ENCODE measurements at places on chromosomes 3 and 15.

DNA sequence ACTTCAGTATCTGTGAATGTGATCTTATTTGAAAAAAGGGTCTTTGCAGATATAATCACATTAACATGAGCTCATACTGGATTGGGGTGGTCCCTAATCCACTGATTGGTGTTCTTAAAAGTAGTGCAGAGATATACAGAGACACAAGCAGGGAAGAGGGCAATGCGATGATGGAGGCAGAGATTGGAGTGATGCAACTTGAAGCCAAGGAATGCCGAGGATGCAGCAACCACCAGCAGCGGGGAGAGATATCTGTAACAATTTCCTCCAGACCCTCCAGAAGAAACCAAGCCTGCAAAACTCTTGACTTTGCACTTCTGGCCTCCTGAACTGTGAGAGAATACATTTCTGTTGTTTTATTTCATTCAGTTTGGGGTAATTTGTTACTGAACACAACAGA lies 171.0 kb upstream of the MBNL1 start:
- DNase-seq = no peak

DNA sequence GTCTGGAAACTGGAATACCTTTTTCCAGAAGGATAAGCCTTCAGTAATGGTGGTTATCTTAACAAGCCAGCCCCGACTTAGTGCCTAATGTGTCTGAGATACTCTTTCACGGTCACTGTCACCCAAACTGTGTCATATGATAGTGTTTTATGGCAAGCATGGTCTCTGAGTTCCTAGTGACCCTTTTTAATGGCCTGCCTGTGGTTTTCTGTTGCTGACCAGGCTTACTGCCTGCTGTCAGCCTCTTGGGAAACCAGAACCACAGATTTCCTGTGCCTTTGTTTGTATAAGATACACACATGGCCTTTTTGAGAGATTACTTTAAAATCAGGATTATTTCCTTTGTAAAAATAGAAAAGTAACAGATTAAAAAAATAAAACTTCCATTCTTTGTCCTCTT lies 22.4 kb downstream of the HPS3 start:
- no peak for DNase-seq

DNA sequence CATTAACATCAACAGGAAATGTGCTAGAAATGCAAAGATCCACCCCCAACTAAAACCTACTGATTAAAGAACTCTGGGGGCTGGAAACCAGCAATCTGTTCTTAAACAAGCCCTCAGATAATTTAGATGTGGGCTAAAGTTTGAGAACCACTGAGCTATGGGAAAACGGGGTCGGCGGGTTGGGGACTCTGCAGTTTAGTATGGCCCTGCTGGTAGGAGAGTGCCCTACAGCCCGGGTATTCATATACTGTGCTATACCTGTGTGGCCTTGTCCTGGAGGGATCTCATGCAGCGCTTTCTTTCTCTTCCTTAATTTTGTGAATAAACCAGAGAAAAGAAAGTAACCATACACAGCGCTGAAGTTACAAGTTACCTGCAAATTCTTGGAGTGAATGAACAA lies 189.7 kb upstream of the GBE1 start:
- no peak for DNase-seq

DNA sequence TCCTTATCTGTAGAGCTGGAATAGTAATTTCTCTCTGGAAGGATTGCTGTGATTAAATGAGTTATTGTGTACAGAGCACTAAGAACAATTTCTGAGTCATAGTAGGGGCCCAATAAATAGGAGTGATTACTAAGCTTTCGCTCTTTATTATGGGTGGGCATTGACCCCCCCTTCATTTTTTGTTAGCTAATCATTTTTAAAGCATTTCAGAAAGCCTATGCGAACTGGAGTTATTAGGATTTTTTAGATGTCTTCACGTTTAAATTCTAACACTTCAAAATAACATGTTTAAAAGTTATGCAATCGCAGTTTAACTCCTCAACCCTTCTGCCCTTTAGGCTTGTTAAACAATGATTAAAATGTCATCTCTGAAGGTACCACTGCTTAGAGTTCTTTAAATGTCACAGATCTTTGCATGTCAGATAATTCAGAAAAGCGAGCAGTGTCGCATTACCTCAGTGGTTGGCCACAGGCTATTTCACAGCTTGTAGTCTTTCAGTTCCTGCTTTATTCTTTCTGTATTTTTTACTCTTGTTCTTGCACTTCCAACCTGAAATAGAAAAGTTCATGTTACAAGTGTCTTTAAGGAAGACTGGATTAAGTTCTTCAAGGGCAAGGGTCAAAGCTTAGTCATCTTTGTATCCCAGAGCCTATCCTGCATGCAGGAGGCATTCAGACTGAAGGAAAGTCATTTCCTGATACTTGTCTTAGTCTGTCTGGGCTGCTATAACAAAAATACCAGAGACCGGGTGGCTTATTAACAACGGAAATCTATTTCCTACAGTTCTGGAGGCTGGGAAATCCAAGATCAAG lies 102.9 kb downstream of the FNDC3B start:
- no peak for DNase-seq

DNA sequence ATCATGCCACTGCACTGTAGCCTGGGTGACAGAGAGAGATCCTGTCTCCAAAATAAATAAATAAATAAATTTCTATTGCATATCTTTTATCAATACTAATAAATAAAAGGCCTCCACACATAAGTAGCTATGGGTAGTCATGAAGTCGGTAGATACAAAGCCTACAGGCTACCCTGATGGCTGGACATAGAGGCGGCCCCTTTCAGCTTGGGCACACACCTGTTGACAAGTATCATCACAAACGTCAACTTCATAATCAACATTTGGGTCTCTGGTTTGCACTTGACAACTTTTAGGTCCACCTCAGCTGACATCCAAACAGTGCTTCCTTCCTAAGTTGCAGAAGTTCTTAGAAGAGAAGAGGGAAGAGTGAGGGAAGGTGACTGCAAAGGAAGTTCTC lies 53.4 kb downstream of the ITGA11 start:
- no peak for DNase-seq

- DNase-seq = no peak
Measured at GRCh38 chr3:50624634-50625033, 7.7 kb downstream of the MAPKAPK3 start.

GRCh38 chr3:138937690-138938055 lies 9.3 kb downstream of the FOXL2 start:
- no peak for DNase-seq

DNA sequence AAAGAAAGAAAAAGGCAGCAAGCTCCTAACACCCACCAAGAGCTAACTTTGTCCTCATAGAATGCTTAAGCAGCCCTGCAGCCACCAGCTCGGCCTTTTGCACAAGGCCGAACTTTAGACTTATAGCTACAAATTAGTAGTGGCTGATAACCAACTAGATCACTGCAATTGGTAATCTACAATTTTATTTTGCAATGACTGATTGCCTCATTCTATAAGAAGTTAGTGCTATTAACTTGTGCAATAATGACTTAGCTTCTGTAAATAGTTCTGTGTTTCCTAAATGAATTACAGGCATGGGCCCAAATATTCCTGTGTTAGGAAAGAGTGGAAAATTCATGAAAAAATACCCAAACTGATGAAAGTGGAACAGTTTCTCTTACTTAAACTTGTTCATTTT lies 284.8 kb upstream of the CFAP20DC start:
- no peak for DNase-seq

- no peak for DNase-seq
Measured at GRCh38 chr15:25737218-25737643, 125.9 kb downstream of the ATP10A start.

DNA sequence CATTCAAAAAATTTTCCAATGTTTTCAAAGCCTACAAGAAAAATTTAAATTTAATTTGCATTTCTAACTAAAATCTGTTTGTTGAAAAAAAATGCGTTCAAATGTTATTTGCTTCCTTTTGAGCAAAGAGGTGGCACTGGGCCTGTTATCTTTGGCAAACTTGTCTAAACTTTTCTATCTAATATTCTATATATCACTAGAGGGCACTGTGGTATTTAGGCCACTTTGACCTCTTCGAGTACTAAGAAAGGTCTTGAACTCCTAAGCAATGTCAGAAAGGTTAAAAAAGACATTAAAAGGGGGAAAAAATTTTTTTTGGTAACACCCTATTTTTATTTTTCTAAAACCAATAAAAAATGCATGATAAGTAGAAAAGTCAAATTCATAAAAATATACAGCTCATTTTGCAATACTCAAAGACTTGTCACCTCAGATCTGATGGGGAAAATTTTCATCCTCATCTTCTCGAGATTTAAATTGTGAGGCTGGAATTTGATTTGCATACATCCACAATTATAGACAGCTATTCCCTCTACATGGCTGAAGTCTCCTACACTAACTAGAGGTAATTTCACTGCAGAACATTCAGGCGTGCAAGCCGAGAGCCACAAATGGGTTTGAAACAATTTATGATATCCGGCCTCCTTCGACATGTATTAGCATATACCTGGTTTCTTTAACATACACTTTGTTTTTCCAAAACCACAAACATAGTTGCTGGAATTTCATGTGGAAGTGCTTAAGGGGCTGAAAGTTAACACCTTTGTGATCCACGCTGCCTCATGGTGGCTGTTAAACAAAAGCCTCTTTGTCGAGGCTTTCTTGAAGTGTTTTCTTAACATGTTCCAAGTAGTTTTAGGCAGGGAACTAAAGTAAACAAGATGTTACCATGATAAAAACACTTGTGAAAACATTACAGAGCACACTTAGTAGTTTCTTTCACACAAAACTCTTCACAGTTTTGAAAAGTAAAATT lies 576.4 kb downstream of the FOXP1 start:
- DNase-seq = no peak

GRCh38 chr3:78798266-78798832 lies 969.4 kb downstream of the ROBO1 start:
- DNase-seq = no peak

DNA sequence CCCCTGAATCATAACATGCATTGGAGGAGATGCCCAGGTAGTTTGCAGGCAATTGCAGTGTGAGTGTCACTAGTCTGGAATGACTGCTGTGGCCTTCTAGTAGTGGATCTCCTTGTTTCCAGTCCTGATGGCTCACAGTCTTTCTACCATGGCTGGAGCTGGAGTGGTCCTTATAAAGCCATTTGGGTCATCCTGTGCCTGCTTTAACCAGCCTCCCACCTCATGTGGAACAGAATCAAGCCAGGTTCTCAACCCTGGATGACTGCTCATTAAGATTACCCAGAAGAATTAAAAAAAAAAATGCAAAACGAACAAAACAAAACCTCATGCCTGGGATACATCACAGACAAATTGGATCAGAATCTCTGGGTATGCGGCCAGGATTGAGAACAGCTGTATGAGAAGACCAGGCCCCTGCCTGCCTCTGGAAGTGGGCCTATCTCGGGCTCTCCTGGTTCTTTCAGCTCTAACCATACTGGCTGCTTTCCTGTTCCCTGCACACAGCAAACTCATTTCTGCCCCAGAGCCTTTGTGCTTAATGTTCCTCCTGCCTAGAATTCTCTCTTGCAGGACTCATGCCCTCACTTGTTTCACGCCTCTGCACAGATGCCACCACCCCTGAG lies 96.4 kb downstream of the ITPR1 start:
- no peak for DNase-seq

- no peak for DNase-seq
Measured at GRCh38 chr15:37007301-37007700, 93.0 kb downstream of the MEIS2 start.

DNA sequence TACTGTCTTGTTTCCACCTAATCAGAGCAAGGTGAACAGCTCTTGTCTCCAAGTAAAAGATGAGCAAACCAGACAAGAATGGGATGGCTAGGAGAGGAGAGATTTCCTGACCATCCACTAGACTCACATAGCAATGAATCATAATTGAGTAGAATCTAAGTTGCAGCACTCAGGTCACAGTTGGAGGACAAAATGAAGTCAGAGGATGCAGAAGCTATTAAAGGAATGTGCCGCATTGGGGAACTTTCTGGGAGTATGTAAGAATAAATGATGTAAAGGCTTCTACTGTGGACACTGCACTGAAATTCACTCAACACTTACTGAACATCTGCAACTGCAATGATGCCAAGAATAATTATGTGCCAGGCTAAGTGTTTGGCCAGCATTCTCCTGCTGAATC lies 217.4 kb upstream of the WNT5A start:
- DNase-seq = no peak

DNA sequence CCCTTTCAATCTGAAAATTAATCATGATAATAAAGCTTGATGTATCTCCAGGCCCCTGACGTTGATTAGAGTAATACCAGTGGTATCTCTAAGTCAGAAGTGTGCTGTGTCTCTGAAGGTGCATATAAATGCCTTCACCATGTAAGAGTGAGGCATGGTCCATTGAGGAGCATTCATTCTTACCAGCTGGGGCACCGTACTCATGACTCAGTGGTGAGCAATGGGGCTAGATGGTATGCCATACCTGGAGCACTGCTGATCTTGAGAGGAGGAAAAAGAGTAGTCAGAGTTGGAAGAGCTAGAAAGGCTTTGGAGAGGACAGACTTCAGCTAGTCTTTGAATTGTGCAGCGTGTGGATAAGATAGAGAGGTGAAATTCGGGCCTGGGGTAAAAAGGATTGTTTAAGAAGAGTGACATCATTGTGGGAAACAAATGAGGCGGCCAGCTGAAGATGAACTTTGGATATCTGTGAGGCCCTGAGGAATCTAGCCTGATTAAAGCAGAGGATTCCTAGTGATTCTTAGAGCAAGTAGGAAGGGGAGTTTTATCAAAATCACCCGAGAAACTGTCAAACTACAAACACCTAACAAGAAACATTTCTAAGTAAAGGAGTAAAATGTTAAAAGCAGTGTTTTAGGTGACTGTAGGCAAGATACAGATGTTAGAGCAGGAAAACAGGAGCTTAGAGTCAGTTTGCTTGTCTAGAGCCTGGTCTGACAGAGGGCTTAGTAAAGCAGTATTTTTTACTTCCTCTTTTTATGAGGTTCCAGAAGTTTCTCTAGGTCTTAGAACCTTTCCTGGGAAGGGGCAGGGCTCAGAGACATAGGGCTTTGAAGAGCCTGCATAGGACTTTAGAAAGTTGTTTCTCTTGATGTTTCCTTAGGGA lies 13.6 kb downstream of the TMOD3 start:
- no peak for DNase-seq

GRCh38 chr3:59237121-59237520 lies 187.3 kb upstream of the CFAP20DC start:
- no peak for DNase-seq

- no peak for DNase-seq
Measured at GRCh38 chr3:194779729-194780224, 94.1 kb downstream of the FAM43A start.

Data from cortex of kidney (tissue), 1 donor.